ENCODE measurements at places on chromosomes 5 and 9.

DNA sequence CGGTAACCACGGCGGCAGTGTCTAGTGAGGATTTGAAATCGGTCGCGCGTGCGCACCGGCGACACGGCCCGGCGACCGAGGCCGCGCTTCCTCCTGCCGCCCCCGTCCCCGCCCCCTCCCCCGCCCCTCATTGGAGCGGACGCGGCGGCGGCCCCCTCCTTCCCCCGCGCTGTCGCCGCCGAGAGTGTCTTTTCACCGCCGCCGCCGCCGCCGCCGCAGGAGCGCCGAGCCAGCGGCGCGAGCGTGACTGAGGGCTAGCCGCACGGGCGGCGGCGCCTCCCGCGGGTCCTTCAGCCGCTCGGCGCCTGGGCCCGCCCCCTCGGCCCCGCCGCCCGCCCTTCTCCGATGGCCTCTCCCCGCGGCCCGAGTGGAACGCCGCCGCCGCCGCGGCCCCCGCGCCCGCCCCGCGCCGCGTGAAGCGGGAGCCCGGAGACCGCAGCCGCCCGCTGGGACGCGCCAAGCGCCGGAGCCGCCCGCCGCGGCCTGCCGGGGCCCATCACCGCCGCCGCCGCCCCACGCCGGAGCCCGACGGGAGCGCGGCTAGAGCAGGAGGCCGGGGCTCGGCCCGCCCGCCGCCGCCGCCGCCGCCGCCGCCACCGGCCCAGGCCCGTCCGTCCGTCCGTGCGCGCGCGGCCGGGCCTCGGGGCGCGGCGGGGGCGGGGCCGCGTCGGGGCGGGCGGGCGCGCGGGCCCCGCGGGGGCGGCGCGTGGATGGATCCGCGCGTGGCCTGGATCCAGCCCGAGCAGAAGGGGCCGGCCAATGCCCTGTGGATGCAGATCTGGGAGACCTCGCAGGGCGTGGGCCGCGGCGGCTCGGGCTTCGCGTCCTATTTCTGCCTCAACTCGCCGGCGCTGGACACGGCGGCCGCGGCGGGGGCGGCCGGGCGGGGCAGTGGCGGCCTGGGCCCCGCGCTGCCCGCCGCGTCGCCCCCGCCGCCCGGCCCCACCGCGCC is at the start of gene TENT4A:
TENT4A (plus strand) TSS at position 159 of the 952 bp plus-strand sequence; CDS start at position 711, 552 bp downstream.
- DNase-seq, result no peak

- DNase-seq, result no peak
Measured at GRCh38 chr5:32512926-32513325, 68.4 kb upstream of the ZFR start.

- no peak for DNase-seq
Measured at GRCh38 chr5:171355302-171355724, 32.3 kb upstream of the NPM1 start.

GRCh38 chr9:77516781-77517180 is 131.3 kb downstream of the GNA14 start:
- DNase-seq, result no peak

DNA sequence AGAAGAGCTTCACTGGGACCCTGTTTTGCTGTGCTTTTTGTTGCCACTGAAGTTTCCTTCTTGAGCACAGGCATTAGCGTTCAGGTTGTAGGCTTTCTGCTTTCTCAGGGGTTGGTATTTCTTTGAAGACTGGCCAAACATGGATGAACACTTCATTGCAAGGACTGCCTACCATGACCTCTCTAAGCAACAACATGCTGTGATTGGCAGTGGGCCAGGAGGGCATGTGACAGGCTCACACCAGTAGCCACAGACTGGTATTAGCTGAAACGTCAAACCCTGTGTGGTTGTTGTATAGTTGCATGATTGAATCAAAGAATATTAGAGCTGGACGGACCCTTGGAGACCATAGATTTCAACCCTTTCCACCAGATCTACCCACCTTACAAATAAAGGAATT is 20.0 kb upstream of the MLANA start:
- no peak for DNase-seq

DNA sequence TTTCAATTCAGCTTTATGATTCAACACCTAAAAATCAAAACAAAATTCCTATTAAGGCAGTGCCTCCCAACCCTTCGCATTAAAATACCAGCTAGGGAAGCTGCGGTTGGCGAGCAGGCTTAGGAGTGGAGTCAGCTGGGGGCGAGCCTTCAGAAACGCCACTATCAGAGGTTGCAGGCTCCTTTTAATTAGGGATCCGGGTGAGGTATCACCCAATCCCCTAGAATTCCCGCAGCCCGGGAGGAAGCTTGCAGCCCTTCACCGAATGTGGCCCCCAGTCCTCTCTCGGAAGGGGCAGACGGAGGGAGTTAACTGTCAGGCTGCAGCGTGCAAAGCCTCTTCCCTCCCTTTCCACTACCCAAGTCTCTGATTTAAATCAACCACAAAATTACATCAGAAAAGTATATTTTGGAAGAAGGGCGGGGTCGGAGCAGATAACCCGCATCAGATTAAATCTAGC is 1.7 kb downstream of the STC2 start:
- DNase-seq, result peak; percentile 86

DNA sequence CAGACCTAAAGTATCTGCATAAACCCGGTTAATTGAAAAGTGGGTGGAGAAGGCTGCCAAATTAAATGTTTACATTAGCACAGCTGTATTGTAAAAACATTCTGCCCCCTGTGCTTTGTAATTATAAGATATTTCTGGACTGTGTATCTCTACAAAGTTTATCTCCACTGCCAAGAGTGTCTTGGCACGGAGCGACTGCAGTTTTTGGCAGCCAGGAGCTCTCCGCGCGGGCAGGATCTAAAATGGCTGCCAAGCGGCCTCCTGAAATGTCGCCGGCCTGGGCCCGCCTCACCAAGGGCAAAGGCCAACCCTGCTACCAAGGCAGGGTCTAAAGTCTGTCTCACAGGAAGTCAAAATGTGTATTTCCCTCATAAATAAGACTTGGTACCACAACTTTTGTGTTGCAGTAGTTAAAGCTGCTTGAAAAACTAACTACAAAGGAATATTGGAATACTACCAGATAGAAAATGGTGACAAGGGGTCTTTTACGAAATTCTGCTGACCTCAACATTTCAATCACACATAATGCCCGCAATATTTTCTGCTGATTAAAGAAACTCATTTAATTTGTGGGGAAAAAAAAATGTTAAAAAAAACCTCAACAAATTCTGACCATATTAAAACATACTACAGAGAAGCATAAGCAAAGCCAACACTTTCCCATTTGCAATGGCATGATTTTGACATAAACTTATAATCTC is 110.4 kb downstream of the NFIB start:
- no peak for DNase-seq

GRCh38 chr5:80389580-80389979 is 18.3 kb upstream of the ZFYVE16 start:
- DNase-seq, result no peak
